ENCODE measurements at places on chromosomes 11 and 22.

GRCh38 chr11:92644595-92645445 lies 324.6 kb upstream of the MTNR1B start:
- DNase-seq: no peak

- DNase-seq: no peak
These were observed 620 bp downstream of the EFEMP2 start for GRCh38 chr11:65871811-65872548.

- no peak for DNase-seq
These were observed 202.9 kb downstream of the DBX1 start for GRCh38 chr11:19957294-19957943.

GRCh38 chr22:31262312-31263133 lies 29.8 kb downstream of the PIK3IP1 start:
- no peak for DNase-seq

DNA sequence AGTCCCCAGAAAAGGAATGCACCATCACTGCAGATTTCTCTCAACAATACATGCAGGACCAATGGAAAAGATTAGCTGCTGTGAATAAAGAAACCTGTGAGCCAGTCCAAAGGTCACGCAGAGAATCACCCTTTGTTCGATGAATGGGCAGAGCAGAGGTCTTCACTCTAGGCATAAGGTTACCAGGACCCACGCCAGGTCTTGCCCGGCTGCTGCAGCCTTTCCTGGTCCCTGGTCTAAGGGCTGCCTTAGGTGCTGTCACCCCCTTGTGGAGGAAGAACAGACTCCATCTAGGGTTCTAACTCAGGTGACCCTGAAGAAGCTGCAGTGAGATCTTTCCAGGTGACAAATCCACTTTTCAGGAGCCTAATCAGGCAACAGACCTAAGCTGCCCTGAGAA lies 29.0 kb upstream of the NAP1L4 start:
- DNase-seq: peak; percentile 64

GRCh38 chr11:88379130-88379529 lies 41.6 kb upstream of the CTSC start:
- no peak for DNase-seq

GRCh38 chr11:1158681-1159487 lies 1.1 kb downstream of the MUC5AC start:
- DNase-seq: peak; percentile 14

- DNase-seq: no peak
These were observed 116.4 kb downstream of the TYR start for GRCh38 chr11:89293965-89294679.
